ENCODE measurements at places on chromosomes 7 and 10. TPM values are rescaled to one million over a fixed set of nuclear protein-coding genes. Genes with fewer than 3 reads are reported as not detected.

Gene KCND2
- total RNA-seq, result 0.07 TPM

Gene LRIT1
- not detected for total RNA-seq

Gene ADAM22
- total RNA-seq, result 1.7 TPM

Gene LAMB1
- total RNA-seq, result 56.1 TPM

Gene CLCN1
- not detected for total RNA-seq

Gene COL28A1
- 2.7 TPM for total RNA-seq

Gene UTF1
- total RNA-seq, result not detected

Gene MBL2
- total RNA-seq, result not detected

Gene WASL
- 31.6 TPM for total RNA-seq

Gene MYL10
- total RNA-seq, result not detected

Gene MSS51
- total RNA-seq, result 2.9 TPM

Gene NT5C2
- 39.3 TPM for total RNA-seq

Gene TRIL
- total RNA-seq, result 2.4 TPM

Gene TMEM273
- 17.6 TPM for total RNA-seq

Gene CTAGE4
- total RNA-seq, result 0.62 TPM

Gene SPDYE1
- total RNA-seq, result not detected

Gene TMEM209
- 9.2 TPM for total RNA-seq

Gene NUPR2
- not detected for total RNA-seq

Gene ELFN1
- total RNA-seq, result 12.0 TPM

DNA sequence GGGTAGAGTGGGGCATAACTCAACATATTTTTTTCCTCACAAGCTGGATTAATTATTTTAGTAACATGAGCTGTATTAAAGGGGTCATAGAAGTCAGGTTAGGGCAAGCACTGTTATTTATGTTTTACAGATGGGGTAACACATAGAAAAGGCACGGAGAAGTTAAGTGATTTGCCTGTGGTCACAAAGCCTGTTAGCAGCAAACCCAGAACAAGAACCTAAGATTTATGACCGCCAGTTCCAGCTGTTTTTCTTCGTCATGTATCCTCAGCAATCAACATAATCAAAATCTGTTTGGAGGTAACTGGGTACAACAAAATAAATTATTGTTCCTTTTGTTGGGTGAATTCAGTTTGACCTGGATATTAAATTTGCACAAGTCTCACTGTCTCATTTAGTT lies 57.2 kb upstream of the BET1 start:
- DNase-seq, result no peak

- DNase-seq, result no peak
These were observed 40.7 kb downstream of the GRID2IP start for GRCh38 chr7:6510476-6511133.

GRCh38 chr10:1074748-1075308 lies 18.6 kb downstream of the WDR37 start:
- DNase-seq, result no peak

- DNase-seq, result peak; percentile 37
These were observed 17.1 kb downstream of the CHST3 start for GRCh38 chr10:71981015-71981875.

DNA sequence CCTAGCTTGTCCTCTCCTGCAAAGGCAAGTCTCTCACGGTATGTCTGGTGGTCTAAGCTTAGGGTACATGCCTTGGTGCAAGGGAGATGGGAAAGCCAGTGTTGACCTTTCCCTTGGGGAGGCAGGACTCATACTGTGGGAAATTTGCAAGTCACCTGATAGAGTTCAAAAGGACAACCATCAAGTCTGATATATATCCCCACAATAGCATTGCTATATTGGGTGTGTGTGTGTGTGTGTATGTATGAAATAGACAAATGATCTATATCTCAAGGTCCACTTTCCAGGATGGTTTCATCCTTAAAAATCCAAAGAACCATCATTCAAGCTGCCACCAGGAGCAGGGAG lies 12.2 kb upstream of the FFAR4 start:
- no peak for DNase-seq

GRCh38 chr10:5691786-5692185 lies 7.1 kb downstream of the TASOR2 start:
- no peak for DNase-seq

- no peak for DNase-seq
These were observed 36.1 kb upstream of the MDFIC start for GRCh38 chr7:114885836-114886235.

GRCh38 chr10:7134448-7134847 lies 276.4 kb downstream of the SFMBT2 start:
- DNase-seq, result no peak

DNA sequence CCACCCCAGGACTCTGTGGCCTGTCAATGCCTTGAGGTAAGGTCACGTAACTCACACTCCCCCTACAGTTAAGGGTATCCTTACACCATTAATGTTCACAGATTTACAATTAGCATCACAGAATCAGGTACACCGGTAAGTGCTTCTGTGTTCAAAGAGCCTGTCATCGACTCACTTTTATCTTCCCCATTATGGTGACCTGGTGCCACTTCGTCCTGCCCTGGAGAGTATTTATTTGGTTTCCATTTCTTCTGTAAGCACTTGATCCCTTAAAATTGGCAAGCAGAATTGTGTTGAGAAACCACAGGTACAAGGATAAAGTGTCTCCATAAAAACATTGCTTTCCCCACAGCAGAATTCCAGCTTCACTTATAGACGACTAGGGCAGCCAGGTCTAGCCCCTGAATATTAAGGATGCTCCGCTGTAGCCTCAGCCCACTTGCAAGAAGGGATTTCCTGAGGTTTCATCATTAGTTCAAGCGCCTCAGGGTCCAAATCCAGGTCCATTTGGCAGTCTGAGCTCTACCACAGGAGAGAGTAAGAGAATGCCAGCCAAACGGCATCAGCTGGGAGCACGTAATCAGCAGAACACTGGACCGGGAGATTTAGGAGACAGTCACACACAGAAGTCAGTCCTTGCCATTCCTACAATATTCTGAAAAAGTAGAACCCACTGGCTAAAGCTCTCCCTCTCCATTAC lies 10.1 kb downstream of the ATXN7L1 start:
- DNase-seq, result no peak

- peak; percentile 74 for DNase-seq
These were observed 233.9 kb downstream of the FANK1 start for GRCh38 chr10:126130271-126130710.

GRCh38 chr10:60728056-60728455 lies 50.2 kb upstream of the CDK1 start:
- no peak for DNase-seq

DNA sequence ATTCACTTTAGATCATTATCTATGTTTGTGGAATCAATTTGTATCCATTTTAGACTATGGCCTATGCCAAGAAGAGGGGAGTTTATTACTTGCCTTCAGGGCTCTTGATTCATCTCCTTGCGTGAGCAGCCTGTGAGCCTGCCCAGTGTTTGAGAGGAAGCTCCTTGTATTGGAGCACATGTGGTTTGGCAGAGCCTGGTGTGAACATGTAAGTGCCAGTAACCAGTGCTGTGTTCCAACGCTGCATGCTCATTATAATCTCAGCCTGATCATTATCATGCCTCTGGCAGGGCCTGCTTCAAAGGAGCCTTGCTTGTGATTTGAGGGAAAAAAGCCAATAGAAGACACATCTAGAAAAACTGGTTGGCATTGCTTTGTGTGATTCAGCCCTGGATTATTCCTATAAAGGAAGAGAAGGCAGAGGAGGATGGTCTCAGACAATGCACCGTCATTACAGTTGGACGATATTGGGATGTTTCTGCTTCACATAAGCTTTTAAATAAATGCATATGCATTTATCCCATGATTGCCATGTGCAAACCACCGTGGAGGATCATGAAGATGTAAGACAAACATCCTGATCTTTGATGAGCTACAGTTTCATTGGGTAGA lies 203.4 kb upstream of the AHR start:
- DNase-seq, result peak; percentile 33

GRCh38 chr7:25617673-25618072 lies 389.4 kb upstream of the NPVF start:
- DNase-seq, result no peak

DNA sequence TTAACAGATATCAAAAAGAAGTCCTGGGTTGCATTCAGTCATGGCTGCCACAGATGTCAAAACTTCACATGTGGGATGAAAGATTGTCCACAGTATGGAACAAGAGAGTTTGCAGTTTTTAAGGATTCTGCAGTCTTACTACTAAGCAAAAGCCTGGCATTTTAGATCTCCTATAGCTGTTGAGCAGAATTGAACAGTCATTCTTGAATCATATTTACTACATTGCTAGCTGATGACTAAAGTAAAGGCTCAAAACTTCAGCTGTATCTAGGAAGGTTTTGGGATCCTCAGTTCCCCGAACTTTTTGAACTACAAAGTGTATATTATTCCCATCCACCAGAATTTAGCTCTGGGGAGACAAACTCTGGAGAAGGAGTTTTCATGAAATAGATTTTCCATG lies 31.0 kb downstream of the BET1 start:
- DNase-seq, result no peak

DNA sequence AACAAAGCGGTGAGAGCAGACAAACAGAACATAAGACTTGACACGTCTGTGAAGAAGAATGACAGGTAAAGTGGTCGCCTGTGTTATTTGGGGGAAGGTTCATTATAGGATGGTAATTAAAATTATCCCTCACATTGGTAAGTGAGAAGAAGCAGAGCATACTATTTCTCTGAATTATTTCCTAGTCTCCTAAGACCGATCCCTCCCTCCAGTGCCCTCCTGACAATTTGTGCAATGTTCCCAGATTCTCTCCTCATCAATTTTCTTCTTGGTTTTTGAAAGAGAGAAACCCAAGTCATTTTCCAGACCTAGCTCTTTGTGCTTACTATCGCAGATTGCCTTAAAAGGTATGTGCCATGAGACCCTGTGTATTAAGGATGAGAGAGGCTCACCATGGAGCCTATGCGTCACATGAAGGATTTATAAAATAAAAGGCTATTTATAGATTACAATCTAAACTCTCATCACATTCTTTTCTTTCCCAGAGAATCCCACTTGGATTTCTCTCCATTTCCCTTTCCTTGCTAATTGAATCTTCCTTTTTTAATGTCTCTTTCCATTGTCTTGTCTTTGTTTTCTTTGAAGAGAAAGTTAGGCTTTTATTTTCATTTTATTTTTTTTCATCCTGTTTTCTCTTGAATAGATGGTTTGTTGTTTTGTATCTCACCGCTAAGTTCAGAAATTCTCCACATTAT lies 112.0 kb downstream of the PPP1R3A start:
- no peak for DNase-seq

DNA sequence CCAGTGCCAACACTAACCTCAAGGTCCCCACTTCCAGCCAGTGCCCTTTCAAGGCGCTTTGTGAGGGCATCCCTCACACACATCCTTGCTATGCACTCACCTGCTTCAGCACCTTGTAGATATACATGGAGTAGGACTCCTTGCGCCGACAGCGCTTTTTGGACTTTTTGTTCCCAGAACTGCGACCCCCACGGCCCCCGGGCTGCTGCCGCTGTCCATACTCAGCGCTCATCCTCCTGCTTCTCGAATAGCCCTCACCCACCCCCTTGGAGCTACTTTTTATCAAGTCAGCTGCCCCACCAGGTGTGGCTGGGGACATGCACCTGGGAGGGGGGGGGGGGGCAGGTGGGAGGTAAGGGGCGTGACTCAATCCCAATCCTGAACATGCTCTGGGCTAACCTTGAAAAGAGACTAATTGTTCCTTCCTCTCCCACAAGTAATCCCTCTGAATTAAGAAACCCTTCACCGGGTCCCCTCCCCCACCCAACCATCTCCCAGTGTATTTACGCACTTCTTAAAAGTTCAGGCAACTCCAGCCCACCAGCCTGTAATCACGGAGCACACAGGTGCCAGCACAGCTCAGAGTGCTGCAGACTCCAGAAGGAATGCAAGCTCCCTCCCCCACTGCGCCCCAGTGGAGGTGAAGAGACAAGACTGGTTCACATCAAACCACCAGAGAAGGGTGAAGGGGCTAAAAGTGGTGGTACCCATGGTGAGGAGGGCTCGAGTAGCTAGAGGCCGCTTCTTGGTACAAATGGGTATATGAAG lies at the start of gene H2BK1:
H2BK1 (minus strand) TSS at position 402 of the 768 bp plus-strand sequence; CDS start at position 232, 170 bp downstream.
- no peak for DNase-seq

GRCh38 chr10:14584661-14585060 lies 190.0 kb downstream of the FAM107B start:
- DNase-seq, result no peak

- DNase-seq, result no peak
These were observed 102.7 kb downstream of the ZNF248 start for GRCh38 chr10:37754538-37755323.

DNA sequence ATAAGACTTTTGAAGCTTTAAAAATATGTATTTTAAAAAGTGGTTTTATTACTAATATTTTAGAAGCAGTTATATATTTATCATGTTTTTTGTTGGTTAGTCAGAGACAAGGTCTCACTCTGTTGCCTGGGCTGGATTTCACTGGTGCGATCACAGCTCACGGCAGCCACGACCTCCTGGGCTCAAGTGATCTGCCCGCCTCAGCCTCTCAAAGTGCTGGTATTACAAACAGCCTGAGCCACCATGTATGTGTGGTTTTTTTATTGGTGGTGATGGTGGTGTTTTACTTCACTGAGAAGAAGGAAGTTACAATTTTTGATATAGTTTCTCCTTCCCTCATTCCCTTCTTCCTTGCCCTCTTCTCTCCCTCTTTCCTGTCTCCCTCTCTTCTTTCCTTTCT lies 13.4 kb downstream of the NHLRC2 start:
- DNase-seq, result peak; percentile 27

DNA sequence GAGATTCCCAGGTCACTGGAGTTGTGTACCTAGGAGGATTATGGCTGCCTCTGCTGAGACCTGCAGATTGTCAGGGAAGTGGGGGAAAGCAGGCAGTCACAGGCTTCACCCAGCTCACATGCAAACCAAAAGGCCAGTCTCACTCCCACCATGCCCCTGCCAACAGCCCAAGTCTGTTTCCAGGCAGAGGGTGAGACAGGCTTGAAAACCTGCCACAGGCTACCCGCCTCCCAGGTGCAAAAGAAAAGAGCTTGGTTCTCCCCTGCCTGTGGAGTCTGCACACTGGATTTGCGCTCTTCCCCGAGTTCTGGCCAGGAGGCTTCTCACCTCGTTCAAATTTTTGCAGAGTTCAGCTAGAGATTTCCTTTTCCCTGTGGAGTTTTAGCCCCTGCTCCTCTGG lies 119.5 kb downstream of the RUNDC3B start:
- DNase-seq, result no peak

- DNase-seq, result no peak
These were observed 18.1 kb downstream of the NOC3L start for GRCh38 chr10:94344522-94345122.

DNA sequence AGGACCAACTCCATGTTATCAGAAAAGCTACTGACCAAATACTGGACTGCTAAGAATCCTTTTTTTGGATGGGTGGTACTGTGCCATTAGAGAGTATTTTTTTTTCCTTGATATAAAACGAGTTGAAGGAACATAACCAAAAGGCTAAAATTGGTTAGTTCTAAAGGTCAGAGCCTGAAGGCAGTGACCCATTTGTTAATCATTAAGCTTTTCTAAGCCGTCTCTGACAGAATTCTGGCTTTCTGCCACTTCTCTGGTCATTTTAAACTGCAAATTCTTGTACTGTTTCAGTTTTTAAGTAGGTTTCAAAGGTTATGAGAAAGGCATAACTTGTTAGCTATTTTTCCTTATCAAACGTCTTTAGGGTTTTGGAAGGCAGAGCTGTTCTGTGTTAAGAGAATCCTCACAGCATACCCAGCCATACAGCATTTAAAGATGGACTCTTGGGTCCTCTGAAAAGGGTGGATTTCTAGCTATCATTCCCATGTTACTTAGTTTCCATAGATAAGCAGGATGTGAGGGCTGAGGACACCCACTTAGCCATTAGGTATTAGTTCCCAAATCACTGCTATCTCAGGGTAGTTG lies 196.8 kb downstream of the RNLS start:
- DNase-seq, result no peak

GRCh38 chr7:142885311-142886230 lies at the start of gene TRPV6:
TRPV6 (minus strand) TSS chr7:142885745.
- no peak for DNase-seq

- no peak for DNase-seq
These were observed 27.3 kb upstream of the SKAP2 start for GRCh38 chr7:26891400-26892350.

All from left ventricle myocardium superior (tissue), 1 donor.